Activated CD4-positive, alpha-beta T cell treated with anti-CD3 and anti-CD28 coated beads for 1 hour (primary cell): ENCODE measurements at places on chromosomes 7 and 10.
A peak's percentile ranks its signal among the peaks of the same experiment; 100 is the strongest.

DNA sequence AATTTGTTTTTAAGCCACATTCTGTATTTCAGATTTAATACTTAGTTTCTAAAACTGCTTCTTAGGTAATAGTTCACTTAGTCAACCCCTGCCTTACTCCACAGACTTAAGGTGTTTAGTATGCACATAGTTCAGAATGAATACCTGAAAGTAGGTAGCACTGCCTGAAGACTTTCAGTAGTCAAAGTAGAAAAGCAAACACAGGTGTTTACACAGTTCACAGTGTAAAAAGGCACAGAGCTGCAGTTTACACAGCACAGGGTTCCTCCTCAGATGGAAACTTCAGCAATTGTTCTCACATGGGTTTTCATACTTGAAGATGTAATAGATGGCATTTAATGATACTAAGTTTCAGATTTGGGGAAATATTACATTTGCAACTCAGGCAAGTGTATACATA, 3.1 kb upstream of the PKD1L1 start:
- no peak for DNase-seq

DNA sequence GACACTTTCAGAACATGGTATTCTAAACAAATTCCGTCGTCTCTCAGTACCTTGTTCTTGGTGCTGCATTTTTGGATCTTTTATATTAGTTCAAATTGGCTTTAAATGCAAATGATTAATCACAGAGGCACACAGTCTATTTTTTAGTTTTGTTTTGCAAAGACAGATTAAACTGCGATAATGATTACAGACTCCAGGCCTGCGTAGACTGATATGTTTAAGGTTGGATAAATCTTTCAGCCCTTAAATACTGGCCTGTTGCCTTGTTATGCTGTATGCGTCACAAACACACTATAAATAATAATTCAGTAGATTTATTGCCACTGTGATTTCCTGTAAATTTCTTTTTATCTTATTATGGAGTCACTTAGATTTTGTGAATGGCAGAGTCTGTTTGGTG, 19.3 kb downstream of the CACNB2 start:
- DNase-seq, result no peak

DNA sequence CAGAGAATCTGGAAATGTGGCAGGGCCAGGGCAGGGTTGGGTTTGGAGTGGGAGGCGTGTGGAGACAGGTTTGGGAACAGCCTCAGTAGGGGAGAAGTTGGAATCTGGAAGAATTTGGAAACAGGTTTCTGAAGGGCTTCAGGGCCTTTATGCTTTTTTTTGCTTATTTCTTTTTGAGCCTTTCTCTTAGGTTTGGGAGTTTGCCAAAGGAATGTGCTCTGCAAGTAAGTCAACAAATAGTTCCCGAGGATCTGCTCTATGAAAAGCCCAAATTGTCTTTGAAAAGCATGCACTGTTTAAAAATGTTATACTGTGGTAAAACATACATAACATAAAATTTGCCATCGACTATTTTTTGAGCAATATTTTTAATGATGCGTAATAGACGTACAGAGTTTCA, 86.7 kb upstream of the ADRB1 start:
- DNase-seq, result no peak

GRCh38 chr7:87370660-87371180, 25.3 kb downstream of the CROT start:
- no peak for DNase-seq

GRCh38 chr7:113550966-113551365, 367.8 kb downstream of the PPP1R3A start:
- no peak for DNase-seq

DNA sequence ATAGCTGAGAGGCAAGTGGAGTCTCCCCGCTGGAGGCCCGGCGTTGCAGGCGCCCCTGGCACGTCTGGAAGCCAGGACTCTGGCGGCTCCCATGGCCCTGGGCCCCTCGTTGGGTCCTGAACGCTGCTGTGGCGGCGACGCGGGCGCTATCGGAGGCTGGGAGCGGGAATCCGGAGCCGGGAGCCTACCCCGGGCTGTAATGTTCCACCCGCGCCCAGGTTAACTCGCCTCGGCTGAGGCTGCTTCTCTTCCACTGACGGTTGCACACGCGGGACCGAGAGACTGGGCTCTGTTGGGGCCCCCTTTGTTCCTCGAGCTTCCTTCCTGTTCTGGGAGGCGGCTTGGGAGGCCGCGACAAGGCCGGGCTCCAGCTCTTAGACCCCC, 1.3 kb upstream of the HOXA5 start:
- DNase-seq, result no peak

- peak; percentile 38 for DNase-seq
Measured at GRCh38 chr10:6203331-6204062, 765 bp downstream of the PFKFB3 start.

DNA sequence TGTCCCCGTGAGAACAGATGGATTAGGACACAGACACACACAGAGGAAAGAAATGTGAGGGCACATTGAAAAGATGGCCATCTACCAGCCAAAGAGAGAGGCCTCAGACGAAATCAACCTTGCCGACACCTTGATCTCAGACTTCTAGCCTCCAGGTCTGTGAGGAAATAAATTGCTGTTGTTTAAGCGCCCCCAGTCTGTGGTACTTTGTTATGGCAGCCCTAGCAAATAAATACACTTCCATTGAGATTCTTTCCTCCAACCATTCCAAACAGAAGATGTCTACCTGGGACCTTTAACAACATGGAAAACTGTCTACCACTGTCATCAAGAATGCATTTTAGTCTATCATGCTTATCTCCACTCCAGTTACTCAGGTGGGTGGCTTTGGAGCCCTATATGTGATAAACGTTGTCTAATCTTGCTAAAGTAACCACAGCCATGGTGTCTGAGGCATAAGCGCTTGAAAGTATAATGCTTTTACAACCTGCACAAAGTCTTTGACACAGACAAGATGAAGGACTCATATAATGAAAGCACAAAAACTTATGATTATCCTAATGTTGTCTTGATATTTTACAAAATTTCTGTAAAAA, 244.3 kb downstream of the MTERF1 start:
- DNase-seq, result no peak

DNA sequence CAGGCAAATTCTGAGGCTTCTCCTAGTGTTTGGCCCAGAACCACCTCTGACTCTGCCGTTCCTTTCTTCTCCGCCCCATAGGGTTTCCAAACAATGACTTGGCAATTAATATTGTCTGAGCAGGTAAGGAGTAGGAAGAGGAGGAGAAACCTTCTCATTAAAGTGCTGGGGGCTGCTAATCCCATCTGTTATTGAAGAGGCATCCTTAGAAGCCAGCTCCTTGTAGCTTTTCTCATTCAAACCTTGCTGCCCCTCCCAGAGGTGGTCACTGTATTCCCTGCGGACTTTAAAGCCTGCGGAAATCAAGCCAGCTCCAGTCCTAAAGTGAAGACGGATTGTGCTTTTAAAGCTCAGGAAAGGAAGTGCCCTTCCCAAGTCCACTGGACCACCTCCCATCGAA, 1.4 kb upstream of the NKX1-2 start:
- DNase-seq, result no peak

GRCh38 chr7:131149840-131150239, 177.8 kb upstream of the MKLN1 start:
- no peak for DNase-seq

GRCh38 chr10:131779661-131780394, 121.0 kb upstream of the PPP2R2D start:
- DNase-seq, result no peak

DNA sequence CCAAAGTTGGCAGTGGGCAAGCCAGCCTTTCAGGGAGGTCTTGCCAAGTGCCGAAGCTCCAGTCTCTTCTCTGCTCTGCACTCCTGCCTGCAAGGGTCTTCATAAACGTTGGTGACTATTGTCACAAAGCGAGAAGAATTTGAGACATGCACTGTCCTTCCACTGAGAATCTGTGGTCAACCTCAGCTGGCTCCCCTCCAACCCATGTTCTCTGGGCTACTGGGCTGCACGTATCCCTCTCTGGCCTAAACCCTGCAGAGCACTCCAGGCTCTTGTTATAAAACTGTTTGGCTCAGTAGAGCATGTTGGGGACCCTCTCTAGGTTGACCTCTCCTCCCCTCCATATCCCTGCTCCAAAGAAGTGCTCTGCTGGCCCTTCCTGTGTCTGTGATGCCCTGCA, 260.4 kb upstream of the NFE2L3 start:
- DNase-seq, result no peak

DNA sequence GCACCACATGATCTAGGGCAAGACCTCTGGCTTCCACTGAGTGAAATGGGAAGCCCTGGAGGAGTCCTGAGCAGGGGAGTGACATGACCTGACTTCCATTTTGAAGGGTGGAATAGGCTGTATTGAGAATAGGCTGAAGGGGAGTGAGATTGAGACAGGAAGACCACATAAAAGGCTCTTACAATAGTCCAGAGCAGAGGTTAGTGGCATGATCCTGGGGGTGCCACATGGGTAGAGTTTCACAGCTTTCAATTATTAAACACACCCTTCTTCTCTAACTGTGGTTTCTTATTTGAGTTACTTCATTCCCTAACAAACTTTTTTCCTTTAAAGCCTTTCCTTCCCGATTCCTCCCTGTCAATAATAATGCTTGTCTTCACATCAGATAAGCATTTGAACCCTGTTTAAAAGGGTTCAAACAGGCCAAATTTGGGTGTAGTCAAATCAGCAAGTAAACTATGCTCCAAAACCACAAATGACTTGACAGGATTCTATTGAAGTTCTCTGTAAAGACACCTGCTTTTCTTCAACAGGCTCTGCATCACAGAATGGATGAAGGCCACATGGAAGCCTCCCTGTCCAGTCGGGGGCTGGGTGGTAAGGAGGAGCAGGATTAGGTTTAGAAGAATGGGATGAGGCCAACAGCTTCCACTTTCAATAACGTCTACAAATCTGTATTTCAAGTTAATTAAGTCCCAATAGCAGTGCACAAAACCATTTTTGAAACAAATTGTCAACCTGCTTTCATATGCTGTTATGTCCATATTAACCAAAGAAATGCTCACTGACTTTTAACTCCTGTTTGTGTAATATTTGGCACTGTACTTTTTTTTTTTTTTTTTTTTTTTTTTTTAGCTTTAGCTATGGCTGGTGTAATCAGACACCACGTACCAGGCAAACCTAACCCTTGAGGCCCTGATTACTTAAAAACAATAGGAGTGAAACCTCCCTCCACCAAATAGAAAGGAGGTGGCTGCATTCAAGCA, 131.9 kb downstream of the NRCAM start:
- no peak for DNase-seq

GRCh38 chr7:30069096-30069867, 41.1 kb downstream of the PLEKHA8 start:
- DNase-seq, result no peak

- no peak for DNase-seq
Measured at GRCh38 chr10:53013201-53013810, 240.7 kb upstream of the MBL2 start.

DNA sequence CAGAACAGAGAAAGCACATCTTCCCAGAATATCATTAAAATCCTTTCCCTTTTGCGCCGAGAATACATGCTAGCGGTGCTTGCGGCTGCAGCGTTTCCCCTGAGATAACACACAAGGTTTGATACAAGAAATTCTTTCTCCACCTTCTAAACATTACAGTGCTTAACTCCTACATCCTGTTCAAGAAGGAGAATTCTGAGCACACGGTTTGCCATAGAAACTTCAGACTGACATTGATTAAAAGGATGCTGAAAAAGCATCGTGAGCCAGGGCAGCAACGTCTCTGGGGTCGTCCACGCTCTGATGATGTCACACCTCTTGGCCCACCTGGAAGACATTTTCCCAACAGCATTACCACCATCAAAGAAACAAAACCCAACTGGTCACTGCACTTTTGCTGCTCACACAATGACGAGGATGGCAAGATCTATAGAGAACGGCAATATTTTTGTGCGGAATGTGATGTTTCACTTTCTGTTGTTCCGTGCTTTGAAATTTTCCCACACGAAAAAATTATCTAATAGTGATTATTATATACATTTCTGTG, 27.0 kb upstream of the PRSS1 start:
- no peak for DNase-seq

- DNase-seq, result no peak
Measured at GRCh38 chr7:66076462-66077329, 1.1 kb downstream of the ASL start.

- no peak for DNase-seq
Measured at GRCh38 chr7:94223375-94224084, 171.2 kb upstream of the COL1A2 start.

DNA sequence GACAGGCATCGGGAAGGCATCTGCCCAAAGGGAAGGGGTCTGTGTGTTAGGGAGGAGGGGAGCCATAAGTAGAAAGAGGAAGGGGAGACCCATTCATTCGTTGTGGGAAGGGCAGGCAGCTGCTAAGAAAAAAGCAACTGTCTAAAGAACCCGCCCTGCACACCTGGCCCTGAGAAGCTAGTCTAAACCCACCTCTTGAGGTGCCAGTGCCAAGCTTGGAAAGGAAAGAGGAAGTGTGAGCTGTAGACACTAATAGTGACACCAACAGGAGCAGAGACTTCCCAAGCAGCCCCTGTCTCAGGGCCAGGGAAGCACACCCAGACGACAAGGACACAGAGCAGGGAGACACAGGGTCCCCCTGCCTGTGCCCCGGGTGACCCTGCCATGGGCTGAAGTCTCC, 40.8 kb upstream of the PRSS58 start:
- DNase-seq, result no peak

DNA sequence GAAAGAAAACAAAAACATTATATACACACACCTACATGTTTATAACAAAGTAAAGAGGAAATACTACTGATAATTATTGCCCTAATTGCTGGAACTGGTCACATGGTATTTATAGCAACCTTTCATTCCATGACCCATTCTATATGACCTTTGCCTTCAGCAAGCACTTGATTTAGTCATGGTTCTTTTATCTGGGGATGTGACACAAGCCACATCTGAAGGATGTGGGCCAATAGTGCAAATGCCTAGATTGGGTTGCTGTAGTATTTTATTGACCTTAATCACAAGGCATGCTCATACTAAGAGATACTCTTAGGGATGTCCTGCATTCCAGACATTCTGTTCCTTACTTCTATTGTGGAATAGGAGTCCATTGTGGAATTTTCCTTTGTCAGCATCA, 723.5 kb upstream of the POM121L12 start:
- no peak for DNase-seq

DNA sequence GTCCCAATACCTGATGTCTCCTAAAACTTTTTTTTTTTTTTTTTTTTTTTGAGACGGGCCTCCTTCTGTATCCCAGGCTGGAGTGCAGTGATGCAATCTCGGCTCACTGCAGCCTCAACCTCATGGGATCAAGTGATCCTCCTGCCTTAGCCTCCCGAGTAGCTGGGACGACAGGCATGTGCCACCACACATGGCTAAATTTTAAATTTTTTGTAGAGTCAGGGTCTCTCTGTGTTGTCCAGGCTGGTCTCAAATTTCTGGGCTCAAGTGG, 28.4 kb downstream of the GTF2IRD1 start:
- DNase-seq, result no peak

- DNase-seq, result no peak
Measured at GRCh38 chr7:155490697-155491628, 33.0 kb downstream of the EN2 start.

DNA sequence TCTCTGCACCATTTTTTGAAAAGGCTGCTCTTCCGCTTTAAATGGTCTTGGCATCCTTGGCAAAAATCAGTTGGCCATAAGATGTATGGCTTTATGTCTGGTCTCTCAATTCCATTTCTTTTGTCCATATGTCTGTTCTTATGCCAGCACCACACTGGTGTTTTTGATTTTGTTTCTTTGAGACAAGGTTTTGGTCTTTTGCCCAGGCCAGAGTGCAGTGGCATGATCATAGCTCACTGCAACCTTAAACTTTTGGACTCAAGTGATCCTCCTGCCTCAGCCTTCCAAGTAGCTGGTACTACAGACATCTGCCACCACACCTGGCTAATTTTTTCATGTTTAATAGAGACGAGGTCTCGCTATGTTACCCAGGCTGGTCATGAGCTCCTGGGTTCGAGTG, 48.5 kb downstream of the ANLN start:
- no peak for DNase-seq

GRCh38 chr10:113704637-113705343, 25.1 kb downstream of the CASP7 start:
- DNase-seq, result no peak
